Hepatocyte (in vitro differentiated cells): ENCODE measurements at places on chromosomes 7 and 10.
A peak's percentile ranks its signal among the peaks of the same experiment; 100 is the strongest.

GRCh38 chr7:13731643-13732042 lies 257.8 kb downstream of the ETV1 start:
- DNase-seq = no peak

DNA sequence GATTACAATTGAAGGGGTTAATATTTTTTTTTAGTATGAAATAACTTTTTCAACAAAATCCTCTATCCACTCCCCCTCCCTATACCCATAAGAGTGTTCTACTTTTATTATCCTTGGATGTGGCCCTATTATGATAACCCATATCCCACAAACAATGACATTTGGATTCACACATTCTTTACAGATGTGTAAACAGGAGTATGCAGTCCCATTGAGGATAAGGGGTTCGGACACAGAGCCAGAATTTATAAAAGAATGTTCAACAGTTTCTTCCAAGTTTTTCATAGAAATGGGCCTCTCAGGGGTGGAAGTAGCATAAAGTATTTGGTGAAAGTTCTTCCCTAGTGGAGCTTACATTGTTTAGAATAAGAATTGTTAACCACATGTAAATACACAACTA lies 16.1 kb upstream of the PCLO start:
- DNase-seq = no peak

GRCh38 chr7:154653281-154653680 lies 349.6 kb downstream of the PAXIP1 start:
- no peak for DNase-seq

DNA sequence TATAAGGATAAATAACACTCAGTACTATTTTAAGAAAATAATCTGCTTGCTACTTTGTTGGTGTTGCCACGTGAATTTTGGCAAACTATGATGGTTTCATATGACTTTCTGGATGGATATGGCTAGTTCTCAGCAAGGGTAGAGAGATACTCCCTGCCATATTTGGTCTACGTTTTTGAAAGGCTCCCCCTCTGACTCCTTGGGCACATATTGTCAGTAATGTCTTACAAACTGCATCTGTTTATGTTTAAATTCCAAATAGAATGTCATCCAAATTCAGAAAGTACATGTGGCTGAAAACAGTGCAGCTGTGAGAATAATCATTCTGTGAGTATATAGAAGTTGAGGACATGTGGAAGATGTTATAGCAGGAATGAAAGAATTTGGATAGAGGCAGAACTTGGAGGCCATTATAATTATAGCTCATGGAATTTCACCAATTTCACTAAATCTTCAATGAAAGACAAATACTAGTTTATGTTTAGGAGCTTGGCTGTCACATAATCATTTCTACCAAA lies 107.8 kb downstream of the SRI start:
- no peak for DNase-seq

DNA sequence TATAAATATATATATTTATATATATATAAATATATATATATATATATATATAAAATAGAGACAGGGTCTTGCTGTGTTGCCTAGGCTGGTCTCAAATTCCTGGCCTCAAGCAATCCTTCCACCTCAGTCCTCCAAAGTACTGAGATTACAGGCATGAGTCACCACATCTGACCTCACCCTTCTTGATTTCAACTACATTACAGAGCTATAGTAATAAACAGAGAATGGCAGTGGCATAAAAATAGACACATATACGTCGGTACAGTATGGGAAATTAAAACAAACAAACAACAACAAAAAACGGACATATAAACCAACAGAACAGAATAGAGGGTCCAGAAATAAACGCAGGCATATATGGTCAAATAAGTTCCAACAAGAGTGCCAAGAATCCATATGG lies 77.6 kb upstream of the PPP1R3A start:
- no peak for DNase-seq

- peak; percentile 74 for DNase-seq
Observed at GRCh38 chr10:26931223-26931622, 70.5 kb upstream of the ABI1 start.

DNA sequence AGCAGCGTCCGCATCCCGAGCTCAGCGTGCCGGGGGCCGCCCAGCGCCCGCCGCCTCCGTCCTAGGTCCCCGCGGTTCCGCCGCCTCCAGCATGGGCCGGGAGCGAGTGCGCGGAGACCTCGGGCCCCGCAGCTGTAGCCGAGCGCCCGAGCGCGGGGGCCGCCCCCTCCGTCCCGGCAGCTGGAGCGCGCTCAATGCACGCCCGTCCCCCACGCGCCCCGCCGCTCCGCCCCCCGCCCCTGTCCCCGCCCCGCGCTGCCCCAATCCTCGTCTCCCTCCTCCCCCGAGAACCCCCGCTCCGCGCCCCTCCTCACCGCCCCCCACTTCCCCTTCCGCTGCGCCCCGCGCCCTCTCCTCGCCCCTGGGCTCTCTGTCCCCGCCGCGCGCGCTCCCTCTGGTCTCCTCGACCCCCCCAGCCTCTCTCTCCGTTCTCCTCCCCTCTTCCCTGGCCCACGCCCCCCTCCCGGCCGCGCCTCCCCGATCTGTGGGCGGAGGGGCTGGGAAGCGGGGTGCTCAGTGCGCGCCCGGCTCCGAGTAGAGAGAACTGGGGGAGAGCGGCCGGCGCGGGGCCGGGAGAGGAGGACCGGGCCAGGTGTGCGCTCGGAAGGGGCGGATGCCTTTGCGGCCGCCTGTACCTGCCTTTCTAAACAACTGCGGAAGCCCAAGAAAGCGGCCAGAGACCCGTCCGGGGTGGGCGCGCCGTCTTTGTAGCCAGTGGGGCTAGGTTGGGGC lies at the start of gene VIPR2:
TSS of gene VIPR2 (minus strand) at position 110 of the 732 bp plus-strand sequence. CDS start at position 14, 96 bp downstream.
- peak; percentile 52 for DNase-seq

GRCh38 chr10:74213019-74213418 lies 62.0 kb downstream of the ADK start:
- no peak for DNase-seq

DNA sequence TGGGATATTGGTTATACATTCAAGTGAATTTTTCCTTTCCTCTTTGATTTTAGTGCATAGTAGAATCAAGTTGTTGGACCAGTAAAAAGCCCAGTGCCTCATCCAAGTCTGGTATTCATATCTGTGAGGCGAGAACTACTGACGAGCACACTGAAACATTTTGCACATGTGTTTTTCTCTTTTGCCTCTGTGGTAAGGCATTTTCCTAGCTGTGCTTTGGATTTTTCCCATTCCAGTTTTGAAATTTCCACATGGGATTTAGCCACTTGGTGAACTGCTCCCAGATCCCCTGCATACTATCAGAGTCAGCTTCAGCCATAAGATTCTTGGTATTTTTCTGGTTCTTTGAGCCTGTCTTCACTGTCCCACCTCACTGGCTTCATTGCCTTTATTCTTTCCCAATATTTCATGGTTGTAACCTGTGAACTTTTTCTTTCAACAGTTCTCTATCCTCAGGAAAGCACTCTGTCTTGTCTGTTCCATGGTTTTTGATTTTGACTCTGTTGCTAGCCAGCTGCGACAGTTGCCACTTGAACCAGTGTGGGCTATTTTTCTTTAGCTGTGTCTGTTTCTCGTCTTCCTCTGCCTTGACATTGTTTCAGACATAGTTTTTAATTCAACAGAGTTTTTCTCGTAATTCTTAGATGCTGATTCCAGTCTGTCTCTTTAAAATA lies 239.0 kb downstream of the REEP3 start:
- DNase-seq = no peak

DNA sequence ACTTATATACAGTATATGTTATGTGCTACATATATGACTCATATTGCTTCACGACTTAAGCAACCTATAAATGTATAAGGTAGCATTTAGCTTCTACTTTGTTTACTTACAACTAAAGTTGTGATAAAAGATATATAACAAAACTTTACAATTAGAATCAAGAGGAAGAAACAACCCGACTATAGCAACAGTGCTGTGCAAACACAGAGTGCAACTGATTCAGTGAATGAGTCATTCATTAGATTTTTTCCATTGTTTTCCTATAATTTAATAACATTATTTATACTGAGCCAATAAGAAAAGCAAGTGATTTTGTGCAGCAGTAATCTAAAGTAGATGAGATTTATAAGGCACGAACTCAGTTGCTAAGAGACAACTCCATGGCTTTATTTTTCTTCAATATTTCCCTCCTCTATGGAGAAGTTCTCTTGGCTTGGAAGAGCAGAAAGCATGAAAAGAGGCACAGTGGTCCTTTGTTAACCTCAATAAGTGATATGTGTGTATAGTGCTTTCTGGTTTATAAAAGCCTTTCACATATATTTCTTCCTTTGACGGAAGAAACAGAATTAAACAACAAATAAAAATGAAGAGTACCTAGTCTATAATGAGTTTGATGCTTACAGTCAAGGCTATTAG lies 19.8 kb downstream of the CEP41 start:
- no peak for DNase-seq

DNA sequence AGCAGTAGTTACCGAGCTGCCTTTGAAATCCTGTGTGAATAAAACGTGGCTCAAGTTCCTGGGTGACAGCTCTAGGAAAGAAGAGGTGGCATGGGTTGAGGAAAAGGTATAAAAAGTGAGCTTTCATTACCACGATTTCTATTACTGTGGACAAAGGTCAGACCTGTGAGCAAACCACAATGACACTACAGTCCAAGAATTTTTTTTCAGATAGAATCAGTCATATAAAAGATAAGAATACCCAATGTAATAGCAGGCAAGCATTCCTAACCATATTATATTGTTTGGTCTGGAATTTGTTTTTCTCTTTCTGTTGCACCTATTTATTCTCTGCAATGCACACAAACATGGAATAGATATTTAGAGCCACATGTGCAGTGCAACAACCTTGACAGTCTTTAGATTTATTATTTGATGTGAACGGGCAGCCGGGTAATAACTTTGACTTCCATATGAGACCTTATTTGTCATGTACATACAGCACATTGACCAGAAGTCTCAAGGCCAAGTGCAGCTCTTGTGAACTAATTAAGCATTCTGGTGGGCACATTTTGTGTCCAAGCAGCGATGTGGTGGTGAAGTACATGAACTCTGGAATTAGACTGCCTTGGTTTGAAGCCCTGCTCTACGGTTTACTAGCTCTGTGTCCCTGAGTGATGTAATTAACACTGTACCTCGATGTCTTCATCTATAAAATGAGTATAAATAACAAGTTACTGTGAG lies 156.8 kb downstream of the NRCAM start:
- DNase-seq = peak; percentile 46

GRCh38 chr10:49606981-49607535 lies 3.1 kb upstream of the SLC18A3 start:
- DNase-seq = peak; percentile 91

DNA sequence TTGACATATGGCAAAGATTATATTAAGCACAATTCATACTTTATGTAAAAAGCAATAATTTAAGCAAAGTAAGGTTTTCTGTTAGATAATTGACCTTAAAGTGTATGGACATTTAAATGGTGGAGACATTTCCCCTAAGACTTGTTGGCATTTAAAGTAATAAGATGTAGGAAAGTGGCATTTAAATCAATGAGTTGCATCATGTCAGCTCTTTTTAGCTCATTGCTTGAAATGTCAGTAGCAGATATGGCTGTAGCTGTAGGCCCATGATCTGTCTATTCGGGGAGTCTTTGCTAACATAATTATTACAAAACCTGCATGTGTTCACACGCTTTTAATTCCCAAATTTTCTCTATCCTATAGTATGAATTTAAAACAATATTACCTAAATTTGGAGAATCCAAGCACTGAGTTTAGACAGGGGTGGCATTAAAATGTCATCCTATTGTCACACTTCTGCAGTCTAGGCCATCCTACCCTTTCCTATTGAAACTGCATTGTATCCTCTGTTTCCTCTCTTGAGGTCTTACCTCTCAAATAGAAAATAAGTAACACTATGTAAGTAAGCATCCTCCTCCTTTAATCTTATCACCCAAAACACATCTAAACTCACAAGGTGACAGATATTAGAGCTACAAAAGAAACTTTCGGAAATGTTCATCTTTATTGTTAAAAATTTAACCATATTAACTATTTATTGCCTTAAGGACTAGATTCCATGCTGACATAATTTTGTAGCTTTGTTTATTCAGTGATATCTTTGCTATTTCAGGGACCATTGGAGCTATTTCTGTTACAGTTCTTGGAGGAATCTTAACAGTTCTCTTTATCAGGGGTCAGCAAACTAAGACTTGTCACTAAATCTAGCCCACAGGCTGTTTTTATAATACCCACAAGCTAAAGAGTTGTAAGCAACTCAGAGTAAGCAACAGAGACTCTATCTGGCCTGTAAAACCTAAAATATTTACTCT lies 91.2 kb downstream of the LCOR start:
- no peak for DNase-seq

DNA sequence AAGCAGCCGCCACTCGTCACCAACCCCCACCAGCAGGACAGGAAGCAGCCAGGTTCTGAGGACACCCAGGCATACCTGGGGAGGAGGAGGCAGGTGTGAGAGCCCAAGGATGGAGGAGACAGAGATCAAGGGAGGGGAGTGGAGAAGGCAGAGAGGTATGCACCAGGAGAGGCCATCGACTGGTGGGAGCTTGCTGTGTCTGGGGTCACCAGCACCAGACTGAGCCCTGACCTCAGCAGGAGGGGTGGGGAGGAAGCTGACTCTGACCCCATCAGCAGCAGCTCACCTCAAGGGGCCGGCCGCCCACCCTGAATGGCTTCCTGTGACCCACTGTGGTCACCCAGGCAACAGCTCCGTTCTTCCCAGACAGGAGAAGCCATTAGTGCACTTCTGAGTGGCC lies 7.8 kb downstream of the VIPR2 start:
- no peak for DNase-seq

DNA sequence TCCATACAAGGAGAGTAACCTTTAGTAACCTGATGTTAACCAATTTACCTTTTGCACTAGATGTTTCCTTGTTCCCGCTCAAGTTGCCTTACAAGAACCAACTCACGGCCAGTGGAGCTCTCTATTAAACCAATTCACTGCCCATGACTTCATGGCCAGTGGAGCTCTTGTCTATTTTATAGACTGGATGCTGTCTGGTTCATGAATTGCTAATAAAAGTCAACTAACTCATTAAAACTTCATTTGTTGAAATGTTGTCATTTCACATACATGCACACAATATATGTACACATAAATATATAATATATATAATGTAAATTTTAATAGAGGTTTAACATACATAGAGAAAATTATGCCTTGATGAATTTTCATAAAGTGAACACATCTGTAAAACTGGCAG lies 216.3 kb downstream of the RNLS start:
- DNase-seq = no peak

DNA sequence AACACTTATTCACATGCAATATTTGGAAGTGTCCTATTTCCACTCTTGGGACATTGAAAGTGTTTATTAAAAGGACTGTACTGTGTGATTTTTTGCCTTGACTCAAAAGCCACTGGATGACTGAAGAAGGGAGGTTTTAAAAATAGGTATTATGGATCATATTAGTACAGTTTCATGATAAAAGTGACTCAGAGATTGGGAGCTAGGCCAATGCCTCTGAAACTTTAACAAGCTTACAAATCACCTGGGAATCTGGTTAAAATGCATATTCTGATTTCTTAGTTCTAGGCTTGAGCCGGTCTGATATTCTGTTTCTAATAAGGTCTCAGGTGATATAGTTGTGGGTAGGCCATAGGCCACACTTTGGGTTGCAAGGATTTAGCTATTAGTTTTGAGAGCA lies 191.2 kb downstream of the PLXDC2 start:
- DNase-seq = no peak
